ENCODE measurements at places on chromosomes 6 and 20.

DNA sequence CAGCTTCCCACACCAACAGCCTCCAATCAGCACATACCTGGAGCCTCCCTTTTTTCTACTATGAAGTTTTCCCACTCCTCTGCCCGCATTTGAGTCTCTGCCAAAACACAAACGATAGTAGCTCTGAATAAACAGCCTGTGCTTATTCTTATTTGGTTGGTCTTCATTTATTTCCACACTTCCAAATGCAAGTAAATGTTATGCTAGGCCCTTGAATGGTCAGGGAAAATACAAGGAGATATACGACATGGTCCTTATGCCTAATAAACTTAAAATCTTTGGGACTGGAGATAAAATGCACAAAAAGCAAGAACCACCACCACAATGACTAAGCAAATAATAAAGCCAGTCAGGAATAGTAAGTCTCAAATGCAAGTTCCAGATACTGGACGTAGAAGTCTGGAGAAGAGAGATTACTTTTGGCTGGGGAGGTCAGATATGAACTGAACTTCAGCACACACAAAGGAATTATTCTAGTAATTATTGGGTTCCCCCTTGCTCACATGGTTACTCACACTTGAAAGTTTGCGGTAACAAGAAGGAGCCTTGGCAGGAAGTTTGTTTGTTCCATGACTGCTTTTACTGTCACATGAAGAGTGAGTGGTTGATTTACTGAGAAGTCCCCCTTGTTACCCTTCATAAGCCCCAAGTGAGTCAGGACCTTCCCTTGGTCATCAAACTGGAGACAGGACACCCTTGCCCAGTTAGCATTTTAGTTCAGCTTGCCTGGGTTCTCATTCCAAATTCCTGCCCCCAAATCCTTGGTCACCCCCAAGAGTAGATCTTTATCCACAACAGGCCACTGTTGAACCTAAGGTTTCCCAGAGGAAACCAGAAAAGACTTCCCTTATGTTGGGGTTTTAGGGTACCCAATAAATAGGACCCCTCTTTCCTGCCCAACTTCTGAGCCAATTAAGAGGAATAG lies 511.2 kb upstream of the JARID2 start:
- DNase-seq, result peak; percentile 95

- peak; percentile 6 for DNase-seq
Measured at GRCh38 chr6:98920904-98921431, 26.8 kb downstream of the FBXL4 start.

- DNase-seq, result peak; percentile 88
Measured at GRCh38 chr6:31769684-31770371, 7.3 kb downstream of the VWA7 start.

- no peak for DNase-seq
Measured at GRCh38 chr20:20248620-20249200, 119.2 kb upstream of the INSM1 start.

GRCh38 chr20:62051546-62052255 lies 14.0 kb downstream of the TAF4 start:
- DNase-seq, result no peak

- DNase-seq, result peak; percentile 57
Measured at GRCh38 chr6:33668914-33669313, 42.6 kb downstream of the UQCC2 start.

DNA sequence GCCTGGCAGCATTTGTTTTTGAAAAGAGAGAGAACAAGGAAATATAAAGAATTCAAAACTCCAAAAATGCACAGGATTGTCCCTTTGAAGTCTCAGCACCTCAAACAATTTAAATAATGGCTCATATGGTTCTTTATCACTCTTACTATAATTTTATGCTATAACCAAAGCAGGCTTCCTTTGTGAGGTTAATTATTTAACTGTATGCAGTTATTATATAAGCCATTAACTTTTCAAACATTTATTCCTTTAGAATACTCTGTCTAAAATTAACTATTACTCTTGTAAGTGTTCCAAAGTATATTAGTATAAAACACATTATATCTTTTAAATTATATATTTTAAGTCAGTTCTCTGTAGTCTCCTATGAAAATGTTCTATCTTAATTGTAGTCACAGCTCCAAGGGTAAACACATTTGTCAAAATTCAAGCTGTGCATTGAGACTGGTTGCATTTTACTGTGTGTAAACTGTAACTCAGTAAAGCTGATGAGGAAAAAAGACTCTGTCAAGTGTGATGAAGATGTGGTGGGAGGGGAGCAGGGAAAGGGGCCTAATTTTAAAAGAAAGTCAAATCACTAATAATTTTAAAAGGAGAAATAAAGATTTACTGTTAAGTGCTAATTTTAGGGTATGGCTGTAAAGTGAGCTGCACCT lies 20.0 kb upstream of the PLAGL1 start:
- no peak for DNase-seq

DNA sequence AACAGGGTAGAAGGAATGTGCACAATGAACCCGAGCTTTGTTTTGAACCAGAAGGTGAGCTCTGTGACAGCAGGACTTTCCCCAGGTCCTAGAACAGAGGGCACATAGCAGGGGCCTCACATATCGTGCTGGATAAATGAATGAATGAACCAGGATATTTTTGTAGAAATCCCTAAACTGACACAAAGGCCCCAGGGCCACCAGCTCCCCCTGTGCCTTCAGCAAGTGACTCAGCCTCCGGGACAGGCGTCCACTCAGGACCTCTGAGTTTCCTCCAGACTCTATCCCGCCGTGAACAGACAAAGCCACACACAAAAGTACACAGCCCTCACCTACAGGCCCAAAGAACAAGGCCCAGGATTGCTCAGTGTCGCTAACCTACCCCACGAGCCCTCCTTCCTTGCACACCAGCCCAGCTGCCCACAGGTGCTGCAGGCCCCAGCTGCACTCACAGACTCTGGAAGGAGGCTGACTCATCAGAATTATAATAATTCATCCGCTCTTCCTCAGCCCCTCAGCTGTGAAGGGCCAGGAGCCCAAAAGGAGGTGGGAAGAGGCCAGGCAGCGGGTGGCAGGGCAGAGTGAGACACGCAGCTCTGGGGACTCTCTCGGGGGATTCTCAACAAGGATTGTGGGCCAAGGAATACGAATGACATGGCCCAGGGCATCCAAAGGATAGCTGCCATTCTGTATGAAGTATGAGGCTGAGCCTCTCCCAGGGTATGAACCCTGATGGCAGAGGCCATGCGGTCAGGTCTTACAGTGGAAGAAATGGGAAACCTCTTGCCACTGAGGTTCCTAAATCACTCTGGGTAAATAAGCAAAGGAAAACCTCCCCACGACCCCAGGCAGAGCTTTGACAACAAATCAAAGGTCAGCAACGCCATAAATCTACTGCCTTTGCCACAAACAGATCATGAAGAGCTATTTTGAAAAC lies 40.9 kb downstream of the SUMO4 start:
- no peak for DNase-seq

DNA sequence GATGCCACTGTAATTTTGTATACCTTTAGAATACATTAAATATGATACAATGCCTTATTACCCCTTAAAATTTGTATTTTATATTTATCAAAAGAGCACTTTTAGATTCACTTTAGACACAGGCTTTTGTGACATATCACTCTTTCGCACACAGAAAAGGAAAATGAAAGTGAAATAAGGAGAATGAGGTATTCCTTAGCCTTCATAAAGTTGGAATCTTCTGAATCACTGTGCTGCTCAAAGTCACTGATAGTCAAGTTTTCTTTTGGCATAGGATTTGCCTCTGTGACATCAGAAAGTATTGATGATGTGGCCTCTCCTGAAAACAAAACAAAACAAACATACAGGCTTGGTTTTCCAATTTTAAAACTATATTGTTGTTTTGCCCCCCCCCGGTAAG lies 1097.1 kb downstream of the KIF16B start:
- no peak for DNase-seq

- no peak for DNase-seq
Measured at GRCh38 chr6:89862273-89862672, 32.0 kb upstream of the GJA10 start.

DNA sequence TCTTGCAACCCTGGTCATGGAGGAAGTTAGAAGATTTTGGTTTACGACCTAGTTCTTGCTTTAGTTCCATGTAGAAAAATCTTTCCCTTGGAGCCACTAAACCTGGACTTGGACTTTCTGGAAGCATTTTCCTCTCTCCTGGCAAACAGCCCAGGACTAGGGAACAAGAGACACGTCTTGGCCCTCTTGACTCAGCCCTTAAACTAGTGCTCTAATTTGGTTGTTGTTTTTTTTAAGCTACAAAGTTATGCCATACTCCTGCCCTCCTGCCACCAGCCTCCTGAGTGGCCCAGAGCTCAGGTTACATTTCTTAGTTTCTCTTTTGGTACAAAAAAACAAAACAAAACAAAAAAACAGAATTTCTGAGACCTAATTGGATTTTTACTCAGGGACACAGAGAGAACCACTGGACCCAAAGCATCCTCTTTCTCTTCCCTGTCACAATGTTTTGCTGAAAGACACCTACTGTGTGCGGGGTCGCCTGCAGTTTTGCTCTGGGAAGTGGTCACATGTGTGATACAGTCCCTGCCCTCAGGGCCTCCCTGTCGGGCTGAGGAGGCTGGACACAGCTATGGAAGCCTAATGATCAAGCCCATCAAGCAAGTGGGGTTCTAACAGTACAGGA lies 32.3 kb upstream of the SCUBE3 start:
- DNase-seq, result no peak

DNA sequence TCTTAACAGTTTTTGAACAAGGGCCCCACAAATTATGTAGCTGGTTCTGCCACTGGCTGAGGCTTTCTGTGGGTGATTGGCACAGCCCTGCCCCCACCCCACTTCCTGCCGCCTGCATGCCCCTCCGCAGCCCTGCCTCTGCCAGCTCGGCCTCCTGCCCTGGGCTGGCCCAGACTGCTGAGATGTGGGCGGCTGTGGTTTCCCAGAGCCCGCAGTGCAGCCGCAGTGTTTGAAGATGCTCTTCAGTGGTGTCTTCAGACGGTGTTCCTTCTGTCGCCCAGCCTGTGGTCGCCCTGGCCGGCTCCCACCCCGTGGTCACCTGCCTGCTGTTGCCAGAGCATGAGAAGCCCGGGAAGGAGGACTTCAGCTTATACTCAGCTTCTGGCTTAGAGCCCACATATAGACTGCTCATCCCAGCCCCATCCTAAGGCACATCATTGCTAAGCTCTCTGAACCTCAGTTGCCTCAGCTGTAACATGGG lies 154.3 kb downstream of the VEGFA start:
- DNase-seq, result peak; percentile 70

DNA sequence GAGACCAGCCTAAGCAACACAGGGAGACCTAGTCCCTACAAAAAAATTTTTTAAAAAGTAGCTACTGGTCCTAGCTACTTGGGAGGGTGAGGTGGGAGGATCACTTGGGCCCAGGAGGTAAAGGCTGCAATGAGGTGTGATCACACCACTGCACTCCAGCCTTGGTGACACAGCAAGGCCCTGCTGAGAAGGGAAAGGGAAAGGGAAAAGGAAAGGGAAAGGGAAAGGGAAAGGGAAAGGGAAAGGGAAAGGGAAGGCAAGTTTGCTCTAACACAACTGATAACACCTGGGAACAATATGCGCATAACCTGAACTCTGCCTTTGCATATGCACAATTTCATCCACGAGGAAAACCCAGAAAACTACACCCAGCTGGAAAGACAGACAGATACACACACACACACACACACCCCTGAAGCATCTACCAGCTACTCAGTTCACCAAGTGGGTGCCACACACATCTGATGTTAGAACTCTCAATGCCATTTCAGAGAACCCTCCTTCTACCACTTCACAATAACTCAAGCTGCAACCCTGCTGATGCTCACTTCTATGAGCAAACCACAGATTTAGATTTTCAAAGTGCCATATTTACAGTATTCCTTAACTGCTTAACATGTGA lies 19.1 kb downstream of the B4GALT5 start:
- DNase-seq, result no peak

GRCh38 chr20:20530428-20531151 lies 162.7 kb downstream of the INSM1 start:
- DNase-seq, result no peak

GRCh38 chr6:14656078-14656521 lies 538.5 kb downstream of the CD83 start:
- DNase-seq, result peak; percentile 51

GRCh38 chr6:33886673-33887144 lies 82.9 kb upstream of the MLN start:
- DNase-seq, result peak; percentile 32

DNA sequence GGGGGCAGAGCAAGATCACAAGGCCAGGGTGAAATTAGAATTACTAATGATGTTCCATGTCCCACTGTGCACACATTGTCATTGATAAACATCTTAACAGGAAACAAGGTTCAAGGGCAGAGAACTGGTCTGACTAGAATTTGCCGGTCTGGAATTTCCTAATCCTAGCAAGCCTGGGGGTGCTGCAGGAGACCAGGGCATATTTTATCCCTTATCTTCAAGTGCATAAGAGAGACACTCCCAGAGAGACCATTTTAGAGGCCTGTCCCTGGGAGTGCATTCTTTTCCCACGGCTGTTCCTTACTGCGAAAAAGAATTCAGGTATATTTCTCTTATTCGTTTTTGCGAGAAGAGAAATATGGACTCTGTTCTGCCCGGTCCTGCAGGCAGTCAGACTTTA lies 41.5 kb downstream of the CD83 start:
- DNase-seq, result no peak

DNA sequence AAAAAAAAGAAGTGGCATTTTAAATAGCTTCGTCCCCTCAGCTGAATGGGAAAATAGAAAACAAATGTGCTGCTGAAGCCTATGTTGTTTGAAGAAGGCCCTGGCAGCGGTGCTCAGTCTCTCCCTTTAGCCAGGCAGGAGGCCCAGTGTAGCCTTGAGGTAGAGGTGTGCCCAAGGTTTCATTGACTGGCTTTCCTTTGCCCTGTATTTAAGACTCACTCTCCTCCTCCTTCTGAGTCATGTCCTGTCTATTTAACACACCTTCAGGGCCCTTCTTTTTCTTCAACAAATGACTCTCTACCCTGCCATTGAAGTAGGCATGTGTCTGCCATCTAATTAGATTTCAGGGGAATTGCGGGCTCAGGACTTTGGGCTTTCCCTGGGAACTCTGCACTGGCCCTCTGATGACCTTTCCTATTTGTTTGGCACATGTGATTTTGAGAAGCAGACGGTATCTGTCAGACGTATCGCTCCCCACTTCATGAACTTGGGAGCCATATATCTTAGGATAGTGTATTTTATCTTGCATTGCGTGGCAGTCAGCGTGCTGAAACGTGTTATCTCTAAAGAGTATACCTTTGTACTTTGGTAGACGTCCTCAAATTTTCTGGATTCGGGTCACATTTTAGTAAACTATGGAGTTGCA lies 4.3 kb downstream of the TJAP1 start:
- DNase-seq, result peak; percentile 36

GRCh38 chr6:3848925-3849605 lies at the start of gene FAM50B:
FAM50B (plus strand) TSS chr6:3849373; CDS start chr6:3849812, 439 bp downstream.
- peak; percentile 92 for DNase-seq

DNA sequence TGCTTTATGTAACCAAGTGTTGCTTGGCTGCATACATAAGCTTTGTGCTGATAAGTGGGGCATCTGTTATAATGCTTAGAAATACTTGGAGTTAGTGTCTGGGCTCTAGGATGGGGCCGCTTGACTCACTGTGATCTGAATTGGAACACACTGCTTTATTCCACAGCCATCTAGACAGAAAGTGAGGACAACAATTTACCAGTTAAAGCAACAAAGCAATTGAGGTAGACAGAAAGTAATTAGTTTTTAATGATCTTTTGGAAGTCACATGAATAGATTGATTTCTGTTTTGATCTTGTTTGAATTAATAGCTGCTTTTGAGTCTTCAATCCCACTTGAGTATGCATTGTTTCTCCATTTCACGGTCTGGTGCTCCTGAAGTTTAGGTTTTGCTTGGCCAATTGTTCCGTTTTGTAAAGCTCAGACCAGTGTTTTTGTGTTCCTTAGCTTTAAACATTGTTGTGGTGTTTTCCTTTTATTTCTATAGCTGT lies 157.5 kb downstream of the TRMT11 start:
- DNase-seq, result no peak

- DNase-seq, result no peak
Measured at GRCh38 chr6:105995391-105995865, 90.7 kb upstream of the PRDM1 start.
